ENCODE measurements at places on chromosomes 1 and 21. TPM values are rescaled to one million over a fixed set of nuclear protein-coding genes. Genes with fewer than 3 reads are reported as not detected.

- no peak overlapping the region for H3K27ac ChIP-seq
- no peaks in the 10 kb centered on the region for H3K27me3 ChIP-seq
- no peak overlapping the region for H3K4me3 ChIP-seq
- no peak for DNase-seq
- no peaks in the 10 kb centered on the region for H3K36me3 ChIP-seq
Observed at GRCh38 chr21:36437745-36438128, 42.2 kb downstream of the CLDN14 start.

DNA sequence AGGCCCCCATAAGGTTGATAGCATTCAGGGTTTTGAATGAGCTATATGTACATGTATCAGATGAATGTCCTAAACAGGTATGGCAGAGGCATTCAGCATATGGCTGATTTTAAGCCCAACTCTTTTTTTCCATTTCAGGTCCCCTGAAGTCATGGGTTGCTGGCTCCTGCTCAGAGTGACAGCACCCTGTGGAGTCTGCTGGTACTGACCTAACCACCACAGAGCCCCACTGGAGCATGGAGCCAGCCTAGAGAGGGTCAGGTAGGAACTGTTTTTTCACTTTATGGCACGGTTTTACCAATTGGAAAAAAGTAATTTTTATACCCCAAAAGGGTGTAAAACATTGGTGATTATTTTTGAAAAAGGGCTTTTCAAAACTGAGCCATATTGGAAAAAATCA is 82.5 kb upstream of the MPC2 start:
- H3K27me3 ChIP-seq: no peaks in the 10 kb centered on the region
- DNase-seq: no peak
- H3K4me3 ChIP-seq: no peak overlapping the region
- peaks cover 7% of the 10 kb centered on the region for H3K36me3 ChIP-seq

- H3K27ac ChIP-seq: no peak overlapping the region
- no peaks in the 10 kb centered on the region for H3K27me3 ChIP-seq
- no peak for DNase-seq
- no peak overlapping the region for H3K4me3 ChIP-seq
- H3K4me1 ChIP-seq: peaks cover 31% of the 10 kb centered on the region
Observed at GRCh38 chr21:34197561-34197960, 124.2 kb downstream of the MRPS6 start.

DNA sequence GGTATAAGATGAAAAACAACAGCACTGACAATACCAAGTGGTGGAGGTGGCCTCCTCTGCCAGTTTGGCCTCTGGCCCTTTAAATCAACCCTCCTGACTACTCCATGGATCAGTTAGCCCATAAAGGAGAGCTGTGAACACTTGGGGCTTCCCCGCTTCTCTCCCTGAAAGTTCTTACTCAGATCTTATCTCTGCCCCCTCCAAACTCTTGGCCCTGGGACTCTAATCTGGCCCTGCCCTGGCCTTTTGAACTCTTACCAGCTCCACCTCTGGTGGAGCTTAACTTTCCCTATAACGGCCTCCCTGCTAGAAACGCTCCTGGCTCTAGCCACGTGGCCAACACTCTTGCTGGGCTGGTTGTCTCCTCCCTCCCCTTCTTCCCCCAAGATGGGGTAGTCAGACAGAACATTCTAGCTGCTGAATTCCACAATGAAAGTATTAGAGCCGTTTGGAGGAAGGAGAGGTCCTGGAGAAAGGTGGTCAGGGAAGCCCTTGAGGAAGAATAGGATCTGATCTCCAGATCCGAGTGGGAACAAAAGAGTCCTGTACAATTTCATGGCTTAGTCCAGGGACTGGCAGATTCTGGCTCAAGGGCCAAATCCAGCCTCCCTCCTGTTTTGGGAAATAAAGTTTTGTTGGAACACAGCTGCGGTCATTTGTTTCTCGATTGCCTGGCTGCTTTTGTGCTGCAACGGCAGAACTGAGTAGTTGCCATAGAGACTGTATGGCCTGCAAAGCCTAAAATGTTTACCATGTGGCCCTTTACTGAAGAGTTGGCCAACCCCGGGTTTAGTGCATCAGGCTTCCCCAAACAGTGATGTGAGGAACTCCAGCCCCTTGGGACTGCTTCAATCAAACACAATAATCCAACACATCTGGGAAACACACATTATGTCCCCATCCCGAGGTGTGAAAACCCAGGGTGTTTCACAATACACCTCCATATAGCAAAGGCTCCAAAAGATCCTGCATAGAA is 9.5 kb upstream of the PIGR start:
- H3K27ac ChIP-seq: no peak overlapping the region
- H3K4me1 ChIP-seq: no peaks in the 10 kb centered on the region
- no peaks in the 10 kb centered on the region for H3K27me3 ChIP-seq
- H3K4me3 ChIP-seq: no peak overlapping the region
- DNase-seq: no peak

GRCh38 chr1:63795455-63795854 is 21.6 kb downstream of the ROR1 start:
- H3K27me3 ChIP-seq: no peaks in the 10 kb centered on the region
- H3K27ac ChIP-seq: no peak overlapping the region
- no peak for DNase-seq

- H3K36me3 ChIP-seq: no peaks in the 10 kb centered on the region
- no peak for DNase-seq
- H3K4me1 ChIP-seq: peaks cover 12% of the 10 kb centered on the region
- H3K4me3 ChIP-seq: no peak overlapping the region
Observed at GRCh38 chr1:181175356-181175910, 86.9 kb downstream of the IER5 start.

TMEM51 gene
- 0.11 TPM for total RNA-seq
